Stimulated activated CD4-positive, alpha-beta T cell treated with anti-CD3 and anti-CD28 coated beads, Interleukin-15, amount 100 ng/mL, for 24 hours (primary cell): ENCODE measurements at places on chromosomes 4 and X.

GRCh38 chrX:153944140-153944799, at the start of gene RENBP:
RENBP (minus strand) TSS chrX:153944643; CDS start chrX:153944610, 33 bp downstream.
- DNase-seq = peak; percentile 66

DNA sequence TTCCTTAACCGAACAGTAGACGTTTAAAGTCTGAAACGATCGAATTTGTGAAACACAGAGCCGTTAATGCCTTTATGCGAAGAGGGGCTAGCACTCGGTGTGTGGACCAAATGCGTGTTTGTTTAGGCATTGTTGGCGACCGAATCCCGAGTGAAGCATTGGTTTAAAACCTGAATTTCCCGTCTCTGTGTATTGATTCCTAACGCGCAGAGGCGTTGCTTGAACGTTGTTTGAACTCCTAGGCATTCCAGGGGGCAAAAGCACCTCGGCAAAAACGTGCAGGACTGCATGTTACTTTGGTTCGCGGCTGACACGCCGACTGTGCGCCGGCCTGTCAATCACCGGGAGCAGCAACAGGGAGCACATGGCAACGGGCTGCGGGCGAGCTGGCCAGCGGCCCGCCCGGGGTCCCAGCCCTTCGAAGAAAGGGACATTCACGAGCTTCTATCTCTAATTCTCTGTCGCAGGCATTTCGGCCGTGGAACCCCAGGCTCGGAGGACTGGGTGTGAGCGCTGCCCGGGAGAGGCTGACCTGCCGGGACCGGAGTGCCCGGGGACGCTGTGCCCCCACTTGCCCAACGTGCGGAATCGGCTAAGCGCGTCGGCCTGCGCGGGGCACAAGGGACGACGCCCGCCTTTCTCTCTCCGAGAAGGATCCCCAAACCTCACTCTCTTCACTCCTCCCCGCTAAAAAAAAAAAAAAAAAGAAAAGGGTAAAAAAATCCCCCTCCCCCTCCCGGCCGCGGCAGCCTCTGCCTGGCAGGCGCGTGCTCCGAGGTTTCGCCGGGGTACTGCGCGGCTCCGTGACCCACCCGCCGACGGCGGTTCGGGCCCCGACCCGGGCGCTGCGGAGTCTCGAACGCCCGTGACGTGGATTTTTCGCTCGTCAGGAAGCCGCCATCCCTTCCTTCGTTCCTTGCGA, 810 bp downstream of the SPRY1 start:
- DNase-seq = peak; percentile 70

DNA sequence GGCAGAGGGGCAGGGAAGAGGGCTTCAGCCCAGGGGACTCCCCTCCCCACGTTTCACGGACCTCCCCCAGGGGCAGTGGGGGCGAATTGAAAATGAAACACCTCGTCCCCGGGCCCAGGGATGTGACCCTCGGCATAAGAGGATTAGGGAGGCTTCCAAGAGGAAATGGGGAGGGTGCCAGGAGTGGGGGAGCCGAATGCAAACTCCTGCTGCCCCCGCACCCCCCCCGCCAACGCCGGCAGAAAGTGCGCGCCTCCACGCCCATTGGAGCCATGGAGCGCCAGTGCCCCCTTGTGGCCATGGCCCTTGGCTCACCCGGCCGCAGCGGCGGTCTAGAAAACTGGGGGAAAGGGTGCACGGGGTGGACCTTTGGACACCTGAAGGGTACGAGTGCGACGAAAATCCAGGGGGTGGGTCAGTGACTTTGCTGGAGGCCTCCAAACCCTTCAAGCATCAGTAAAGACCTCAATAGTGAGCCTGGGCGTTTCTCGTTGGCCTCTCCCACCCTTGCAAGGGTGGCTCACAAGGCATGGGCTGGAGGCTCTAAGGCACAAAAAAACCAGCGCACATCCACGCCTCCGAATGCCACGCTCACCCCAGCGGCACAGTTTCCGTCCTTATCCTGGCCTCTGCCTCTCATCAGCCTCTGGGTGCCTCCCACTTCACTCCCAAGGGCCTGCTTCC, 120.8 kb upstream of the PJA1 start:
- DNase-seq = peak; percentile 67

DNA sequence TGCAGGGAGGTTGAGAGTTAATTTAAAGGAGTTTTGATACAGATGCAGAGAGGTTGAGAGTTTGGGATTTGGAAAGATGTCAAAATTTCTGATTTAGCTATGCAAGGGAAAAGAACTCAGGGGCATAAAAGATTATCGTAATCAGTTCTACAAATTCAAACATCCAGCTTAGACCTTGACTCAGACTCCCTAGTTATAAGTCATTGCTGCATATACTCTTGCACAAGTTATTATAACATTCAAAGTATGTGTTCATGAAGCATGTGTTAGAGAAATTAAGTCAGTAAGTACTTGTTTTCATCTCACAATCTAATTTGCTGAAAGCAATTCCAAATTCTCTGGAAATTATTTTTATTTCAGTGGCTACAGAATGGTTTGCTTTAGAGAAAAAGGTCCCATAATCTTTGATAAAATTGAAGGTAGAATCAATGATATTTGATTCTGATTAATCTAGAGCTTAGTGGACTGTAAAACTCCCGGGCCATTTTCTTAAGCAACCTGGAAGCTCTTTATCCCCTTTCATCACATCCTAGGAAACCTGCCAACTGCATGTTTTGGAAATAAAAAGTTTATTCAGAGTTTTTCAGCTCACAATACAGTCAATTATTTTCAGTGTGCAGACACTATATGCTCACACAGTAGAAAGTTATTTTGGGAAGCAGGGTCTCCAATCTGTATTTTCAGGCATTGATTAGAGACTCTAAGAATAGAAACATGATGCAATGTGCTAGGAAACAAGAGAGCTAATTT, 132.9 kb upstream of the SPANXC start:
- no peak for DNase-seq

- DNase-seq = no peak
Measured at GRCh38 chr4:141375855-141376254, 155.2 kb downstream of the ZNF330 start.

DNA sequence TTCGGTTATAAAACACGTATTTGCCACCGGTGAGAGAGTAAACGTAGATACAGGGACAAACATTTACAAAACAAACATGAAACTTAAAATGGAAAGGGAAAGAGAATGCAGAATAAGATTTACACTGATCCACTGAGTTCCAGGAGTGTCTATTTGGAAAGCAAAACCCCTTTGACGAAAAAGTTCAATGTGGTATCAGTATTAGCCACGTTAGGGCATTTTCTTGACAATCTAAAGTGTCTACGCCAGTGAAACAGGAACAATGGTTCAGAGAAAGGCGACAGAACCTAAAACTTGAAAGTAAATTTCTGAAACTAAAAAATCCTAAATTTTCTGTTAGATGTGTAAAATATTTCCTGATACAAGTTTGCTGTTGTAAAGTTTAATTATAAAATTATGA, 278.5 kb upstream of the TENM3 start:
- DNase-seq = no peak

DNA sequence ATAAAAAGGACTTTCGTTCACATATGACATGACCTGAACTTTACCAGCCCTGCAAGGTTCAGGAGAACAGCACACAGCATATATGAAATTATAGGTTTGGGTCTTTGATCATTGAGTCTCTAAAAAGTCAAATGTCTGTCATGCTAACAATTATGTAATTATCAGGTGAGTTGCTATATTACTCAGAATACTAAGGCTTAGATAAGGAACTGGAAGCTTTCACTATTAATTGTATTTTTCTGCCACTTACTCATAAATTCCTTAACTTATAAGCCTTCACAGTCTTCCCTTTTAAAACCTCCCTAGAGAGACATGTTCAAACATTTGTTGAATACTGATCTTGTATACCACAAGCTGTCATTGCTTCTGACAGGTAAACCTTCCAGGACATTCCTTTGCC, 292.8 kb upstream of the MAGEB2 start:
- DNase-seq = no peak

- DNase-seq = no peak
Measured at GRCh38 chr4:45102716-45103115, 376.4 kb upstream of the GNPDA2 start.
